Inflammatory macrophage treated with lipopolysaccharide for 4 hours (primary cell): ENCODE measurements at places on chromosomes 6 and 20.

DNA sequence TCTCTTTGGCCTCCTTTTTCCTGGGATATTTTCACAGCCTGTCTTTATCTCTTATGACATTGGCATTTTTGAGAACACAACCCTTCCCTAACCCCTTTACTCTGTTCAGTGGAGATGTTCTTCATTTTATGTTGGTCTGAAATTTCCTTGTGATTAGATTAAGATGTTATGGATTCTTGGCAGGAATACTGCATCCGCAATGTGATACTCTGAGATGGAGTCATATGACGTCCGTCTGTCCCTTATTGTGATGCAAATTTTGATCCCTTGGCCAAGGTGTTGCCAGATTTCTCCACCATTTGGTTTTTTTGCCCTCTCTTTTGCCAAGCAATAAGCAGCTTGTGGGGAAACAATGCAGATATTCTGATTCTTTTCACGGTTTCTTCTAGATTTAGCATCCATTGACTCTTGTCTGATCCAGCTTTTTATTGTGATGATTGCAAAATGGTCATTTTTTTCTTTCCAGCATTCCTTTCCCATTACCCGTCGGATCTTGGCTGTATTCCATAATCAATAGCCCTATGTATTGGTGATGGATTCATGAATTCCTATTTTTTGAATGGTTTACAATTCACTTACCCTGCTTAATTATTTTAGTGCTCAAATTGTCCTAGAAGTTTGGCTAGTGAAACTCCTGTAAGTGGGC, 85.1 kb downstream of the NCOA3 start:
- no peak for DNase-seq

GRCh38 chr6:14110001-14110818, 7.4 kb upstream of the CD83 start:
- DNase-seq = no peak

DNA sequence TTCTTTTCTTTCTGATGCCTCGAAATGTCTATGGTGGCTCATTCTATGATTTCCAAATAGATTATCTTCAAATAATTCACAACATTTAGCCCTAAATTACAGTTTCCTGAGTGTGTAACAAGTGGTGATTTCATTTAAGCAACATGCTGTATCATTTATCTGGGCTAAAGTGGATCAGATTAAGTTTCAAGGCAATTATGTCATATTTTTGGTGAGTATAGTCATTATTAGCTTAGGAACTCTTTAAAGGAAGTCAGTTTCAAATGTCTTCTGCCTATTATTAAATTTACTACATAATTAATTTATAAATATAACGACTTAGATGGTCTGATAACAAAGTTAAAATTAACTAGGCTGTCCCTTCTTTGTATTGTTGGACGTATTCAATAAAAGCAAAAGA, 847.9 kb upstream of the FLRT3 start:
- no peak for DNase-seq

GRCh38 chr6:111481836-111482187, 1.2 kb downstream of the REV3L start:
- DNase-seq = no peak

GRCh38 chr6:163878698-163879097, 464.2 kb downstream of the QKI start:
- DNase-seq = no peak

GRCh38 chr6:5517796-5518195, 256.5 kb downstream of the FARS2 start:
- no peak for DNase-seq

- DNase-seq = no peak
Observed at GRCh38 chr6:39298061-39298460, 16.2 kb downstream of the KCNK17 start.
